ENCODE measurements at places on chromosomes 3 and 15.

- no peak for DNase-seq
These were observed 30.1 kb upstream of the SPTSSB start for GRCh38 chr3:161401389-161401788.

DNA sequence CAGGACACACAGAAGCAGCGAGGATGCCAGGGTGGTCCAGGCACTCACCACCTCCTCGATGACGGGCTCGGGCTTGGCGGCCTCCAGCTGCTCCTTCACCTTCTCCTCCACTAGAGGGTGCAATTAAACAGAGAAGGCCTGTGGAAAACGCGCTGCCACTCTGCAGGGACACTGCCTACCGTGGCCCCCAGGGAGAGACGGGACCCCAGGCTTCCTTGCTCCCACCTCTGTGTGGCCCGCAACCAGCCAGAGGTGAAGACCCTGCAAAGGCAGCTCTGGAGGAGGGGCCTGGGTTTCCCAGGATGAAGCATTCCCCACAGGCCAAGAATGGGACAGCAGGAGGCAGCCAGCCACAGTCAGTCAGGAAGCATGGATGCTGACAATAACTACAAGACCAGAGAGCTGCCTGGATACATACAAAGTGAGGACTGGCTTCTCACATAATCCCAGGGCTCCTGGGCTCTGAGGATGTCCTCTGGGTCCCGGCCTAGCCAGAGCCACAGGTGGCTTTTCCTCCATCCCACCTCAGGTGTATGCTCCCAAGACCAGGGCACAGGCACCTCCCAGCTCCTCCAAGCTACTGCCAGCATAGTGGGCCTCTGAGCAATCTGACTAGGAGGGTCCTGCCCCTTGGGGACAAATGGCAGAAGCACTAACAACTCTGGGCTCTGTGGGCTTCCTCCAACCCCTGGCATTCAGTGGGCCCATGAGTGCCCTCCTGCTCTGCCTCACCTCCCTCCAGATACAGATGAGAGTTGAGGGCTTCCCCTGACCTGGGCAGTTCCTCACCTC, 46.2 kb downstream of the PTH1R start:
- DNase-seq: no peak

DNA sequence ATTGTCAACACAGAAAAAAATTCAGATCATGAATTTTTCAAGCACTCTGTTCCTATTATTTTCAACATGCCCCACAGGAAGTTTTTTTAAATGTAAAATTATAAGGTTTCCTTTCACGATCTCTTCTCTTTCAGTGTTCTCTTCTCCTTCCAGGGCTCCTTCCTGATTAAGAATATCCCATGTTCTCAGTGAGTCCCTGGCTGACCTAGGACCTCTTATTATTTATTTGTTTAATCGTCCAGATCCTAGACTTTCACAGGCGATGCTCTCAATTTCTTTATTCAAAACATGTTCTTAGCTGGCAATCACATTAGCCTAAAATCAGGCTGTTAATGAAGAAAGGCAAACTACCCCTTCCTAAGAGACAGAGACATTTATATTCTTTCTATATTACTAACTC, 124.3 kb downstream of the ABI3BP start:
- DNase-seq: no peak

DNA sequence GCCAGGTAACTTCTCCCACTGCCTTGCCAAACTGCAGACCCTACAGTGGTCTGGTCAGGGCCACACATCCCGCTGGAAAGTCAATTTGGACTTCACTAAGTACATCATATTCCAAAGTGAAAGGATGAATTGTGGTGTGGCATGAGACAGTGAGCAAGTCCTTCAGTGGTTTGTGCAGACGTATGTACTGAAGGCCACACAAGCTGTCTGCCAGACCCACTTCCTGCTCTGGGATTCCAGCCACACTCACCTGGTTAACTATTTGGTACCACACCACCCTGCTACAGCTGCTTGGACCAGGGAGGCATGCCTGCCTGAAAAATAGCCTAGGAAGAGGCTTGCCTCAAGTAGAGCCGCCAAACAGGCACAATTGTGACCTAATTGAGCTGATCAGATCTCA, 94.1 kb upstream of the STRIT1 start:
- DNase-seq: no peak

DNA sequence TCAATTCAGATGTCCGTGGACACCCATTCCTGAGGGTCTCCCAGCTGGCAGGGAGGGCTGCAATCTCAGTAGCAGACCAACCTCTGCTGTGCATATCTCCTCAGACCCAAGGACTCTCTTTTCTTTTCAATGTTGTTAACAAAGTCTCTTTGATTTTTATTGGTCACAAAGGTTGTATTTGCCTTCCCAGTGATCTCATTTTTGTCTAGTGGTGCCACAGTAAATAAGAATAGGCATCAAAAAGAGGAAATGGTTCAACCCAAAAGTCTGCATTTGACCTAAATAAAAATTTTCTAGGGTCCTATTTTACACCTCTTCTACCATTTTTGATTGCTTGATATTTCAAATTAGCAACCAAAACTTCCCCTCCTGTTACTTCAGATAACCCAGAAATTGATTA, 225.9 kb downstream of the CDIN1 start:
- DNase-seq: no peak

DNA sequence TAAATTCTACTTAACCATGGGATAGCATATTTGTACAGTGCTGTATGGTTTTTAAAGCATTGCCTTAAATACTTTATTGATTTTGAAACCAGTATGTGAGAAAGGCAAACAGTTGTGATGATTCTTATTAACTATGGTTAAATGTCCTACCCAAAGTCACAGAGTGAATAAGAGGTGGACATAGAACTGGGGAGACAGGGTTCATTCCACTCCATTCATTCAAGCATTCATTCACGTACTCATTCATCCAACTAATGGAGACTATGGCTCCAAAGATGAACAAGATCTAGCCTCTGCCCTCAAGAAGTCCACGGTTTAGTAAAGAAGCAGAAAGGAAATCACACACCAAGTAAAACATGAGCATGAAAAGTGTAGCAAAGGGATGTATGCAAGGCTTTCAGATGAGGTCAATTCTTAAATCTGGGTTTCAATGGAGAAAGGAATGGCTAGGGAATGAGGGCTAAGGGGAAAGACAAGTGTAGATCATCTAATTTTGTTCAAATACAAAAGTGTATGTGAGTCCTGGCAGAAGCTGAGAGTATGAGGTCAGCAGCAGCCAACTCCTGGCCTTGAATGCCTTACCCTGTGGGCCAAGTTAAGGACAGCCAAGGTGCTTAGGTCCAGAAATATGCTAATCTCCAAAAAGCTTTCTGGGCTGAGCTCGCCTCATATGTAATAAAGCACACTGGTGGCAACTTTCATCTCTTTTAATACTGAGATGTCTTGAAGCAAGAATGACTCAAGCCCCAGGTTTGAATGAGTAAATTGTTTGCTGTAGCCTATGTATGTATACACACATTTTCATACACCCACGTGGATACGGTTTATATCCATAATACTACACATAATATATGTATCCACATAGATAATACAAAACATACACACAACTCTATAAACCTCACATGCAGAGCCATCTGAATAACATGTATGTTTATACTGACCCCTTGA, 4.3 kb downstream of the TNIK start:
- no peak for DNase-seq

- no peak for DNase-seq
These were observed 172.5 kb upstream of the TLE3 start for GRCh38 chr15:70269991-70270751.

GRCh38 chr3:35969406-35969805, 330.1 kb downstream of the ARPP21 start:
- no peak for DNase-seq

- DNase-seq: no peak
These were observed 31.2 kb downstream of the GOLGB1 start for GRCh38 chr3:121718205-121718846.

- DNase-seq: no peak
These were observed 21.6 kb downstream of the SHOX2 start for GRCh38 chr3:158084651-158085050.

DNA sequence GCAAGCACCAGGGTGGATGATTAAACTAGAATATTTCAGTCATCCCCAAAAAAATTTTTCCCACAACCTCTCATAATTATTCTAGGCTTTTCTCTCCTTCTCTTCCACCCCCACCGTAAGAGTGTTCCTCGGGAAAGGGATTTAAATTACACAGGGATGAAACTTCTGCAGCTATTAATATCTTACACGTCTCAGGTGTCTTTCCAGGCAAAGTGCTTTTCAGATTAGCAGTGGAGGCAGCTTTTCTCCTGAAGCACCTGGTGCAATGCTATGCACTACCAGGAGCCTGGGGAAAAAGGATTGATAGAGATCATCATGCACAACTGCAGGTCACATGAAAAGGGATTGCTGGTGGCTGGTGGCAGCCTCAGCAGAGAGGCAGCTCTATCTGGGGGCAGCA, 250.4 kb downstream of the NTRK3 start:
- DNase-seq: no peak

DNA sequence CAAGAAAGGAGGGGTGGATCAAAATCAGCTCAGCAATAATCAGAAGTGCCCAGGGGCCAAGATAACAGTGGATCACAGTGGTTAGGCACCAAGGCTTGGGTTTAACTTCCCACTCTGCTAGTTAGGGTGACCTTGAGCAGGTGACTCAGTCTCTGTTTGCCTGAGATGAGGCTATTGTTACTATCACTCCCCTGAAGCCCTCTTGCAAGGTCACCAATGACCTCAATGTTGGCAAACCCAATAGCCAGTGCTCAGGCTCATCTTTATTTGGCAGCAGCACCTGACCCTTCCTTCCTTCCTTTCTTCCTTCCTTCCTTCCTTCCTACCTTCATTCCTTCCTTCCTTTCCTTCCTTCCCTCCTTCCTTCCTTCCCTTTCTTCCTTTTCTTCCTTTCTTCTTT, 102.4 kb upstream of the HACD2 start:
- DNase-seq: no peak

DNA sequence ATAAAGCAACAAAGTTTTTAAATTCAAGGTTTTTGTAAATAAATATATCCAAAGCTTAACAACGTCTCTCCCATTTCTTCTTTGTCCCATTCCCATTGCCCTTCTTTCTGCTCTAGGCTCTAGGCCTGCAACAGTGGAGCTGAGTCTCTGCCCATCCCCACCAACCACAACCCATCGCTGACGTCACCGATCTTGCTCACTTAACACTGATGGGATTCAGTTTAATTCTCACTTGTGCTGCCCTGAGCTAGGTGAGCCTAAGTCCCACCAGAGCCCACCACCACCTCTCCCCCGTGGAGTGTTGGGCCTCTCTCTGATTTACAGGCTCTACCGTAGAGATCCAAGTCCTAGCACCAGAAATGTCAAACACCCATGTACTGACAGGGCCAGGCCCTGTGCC, 61.3 kb upstream of the RAB6B start:
- DNase-seq: no peak

DNA sequence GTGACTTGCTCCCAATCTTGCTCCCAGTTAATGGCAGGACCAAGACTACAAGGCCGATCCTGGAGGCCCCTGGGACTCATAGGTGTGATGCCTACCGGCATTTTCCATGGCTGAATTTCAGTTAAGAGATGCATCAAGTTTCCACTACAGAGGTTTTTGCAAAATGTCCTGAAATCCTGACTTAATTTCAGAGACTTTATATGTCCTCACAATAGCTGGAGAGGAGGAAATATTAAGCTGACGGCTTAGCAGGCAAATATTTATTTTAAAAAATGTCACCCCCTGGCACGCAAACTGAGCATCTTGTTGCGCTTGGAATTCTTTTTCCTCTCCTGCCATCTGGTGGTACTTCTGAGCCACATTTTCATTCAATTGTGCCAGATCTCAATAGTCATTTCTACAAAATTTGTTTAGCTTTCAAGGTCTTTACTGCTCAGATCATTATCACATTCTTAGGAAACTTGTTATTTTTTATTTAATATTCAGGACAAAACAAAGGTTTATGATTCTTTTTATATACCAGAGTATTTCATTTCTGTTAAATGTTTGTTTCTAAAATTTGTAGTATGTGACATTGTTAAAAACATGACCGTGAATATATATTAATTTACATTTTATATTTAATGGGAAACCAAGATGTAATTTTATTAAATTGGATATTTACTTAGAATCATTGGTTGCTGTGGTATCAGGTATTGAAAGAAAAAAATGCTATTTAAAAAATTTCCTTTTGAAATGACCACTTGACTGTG, 189.2 kb upstream of the THRB start:
- no peak for DNase-seq

- DNase-seq: no peak
These were observed 88.5 kb upstream of the NANOGP8 start for GRCh38 chr15:35173444-35174118.

DNA sequence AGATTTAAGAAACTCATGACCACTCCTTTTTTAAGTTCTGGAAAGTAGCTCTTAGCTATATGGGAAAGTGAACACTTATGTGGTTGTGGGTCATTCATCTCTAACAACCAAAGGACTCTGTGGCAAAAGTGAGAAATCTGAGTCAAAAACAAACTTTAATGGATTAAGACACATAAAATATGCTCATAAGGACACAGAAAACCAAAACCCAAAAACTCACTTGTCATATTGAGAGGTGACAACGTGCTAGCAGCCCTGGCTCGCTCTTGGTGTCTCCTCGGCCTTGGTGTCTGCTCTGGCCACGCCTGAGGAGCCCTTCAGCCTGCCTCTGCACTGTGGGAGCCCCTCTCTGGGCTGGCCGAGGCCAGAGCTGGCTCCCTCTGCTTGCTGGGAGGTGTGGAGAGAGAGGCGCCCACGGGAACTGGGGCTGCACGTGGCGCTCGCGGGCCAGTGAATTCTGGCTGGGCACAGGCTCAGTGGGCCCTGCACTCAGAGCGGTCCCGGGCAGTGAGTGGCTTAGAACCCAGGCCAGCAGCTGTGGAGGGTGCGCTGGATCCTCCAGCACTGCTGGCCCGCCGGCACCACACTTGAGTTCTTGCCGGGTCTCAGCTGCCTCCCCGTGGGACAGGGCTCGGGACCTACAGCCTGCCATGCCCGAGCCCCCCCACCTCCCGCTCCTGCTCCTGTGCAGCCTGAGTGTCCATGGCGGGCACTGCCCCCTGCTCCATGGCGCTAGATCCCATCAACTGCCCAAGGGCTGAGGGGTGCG, 30.3 kb upstream of the SKIL start:
- no peak for DNase-seq

DNA sequence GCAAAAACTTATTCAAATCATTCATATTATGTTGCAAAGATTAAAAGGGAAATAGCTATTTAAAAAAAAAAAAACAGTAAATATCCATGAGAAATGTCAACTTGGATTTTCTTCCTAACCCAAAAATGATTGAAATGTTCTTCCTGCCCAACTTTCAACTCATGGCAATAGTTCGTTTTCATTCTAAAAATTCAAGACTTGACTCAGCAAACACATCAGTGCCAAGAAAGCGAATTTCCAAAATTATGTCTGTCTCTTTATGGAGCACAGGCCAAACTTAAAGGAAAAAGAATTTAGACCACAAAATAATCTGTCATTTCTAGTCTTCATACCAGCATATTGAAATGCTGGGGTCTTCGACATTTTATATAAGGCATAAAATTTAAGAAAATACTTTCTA, 63.7 kb downstream of the MAGI1 start:
- DNase-seq: no peak

GRCh38 chr3:42742688-42743087, 30.4 kb downstream of the CCDC13 start:
- DNase-seq: no peak

GRCh38 chr15:43517354-43518196, at the start of gene MAP1A:
Gene MAP1A, plus strand, starts transcription at chr15:43517608. Its CDS starts 3,866 bp downstream, at chr15:43521474.
- no peak for DNase-seq

Measured in T-helper 1 cell (primary cell).